GM18507 (cell line): ENCODE measurements at places on chromosomes 2 and 18.

- no peak for DNase-seq
Observed at GRCh38 chr2:1685957-1686783, 58.1 kb downstream of the PXDN start.

GRCh38 chr18:46250084-46250811 lies 146.1 kb downstream of the HAUS1 start:
- DNase-seq, result peak; percentile 54

DNA sequence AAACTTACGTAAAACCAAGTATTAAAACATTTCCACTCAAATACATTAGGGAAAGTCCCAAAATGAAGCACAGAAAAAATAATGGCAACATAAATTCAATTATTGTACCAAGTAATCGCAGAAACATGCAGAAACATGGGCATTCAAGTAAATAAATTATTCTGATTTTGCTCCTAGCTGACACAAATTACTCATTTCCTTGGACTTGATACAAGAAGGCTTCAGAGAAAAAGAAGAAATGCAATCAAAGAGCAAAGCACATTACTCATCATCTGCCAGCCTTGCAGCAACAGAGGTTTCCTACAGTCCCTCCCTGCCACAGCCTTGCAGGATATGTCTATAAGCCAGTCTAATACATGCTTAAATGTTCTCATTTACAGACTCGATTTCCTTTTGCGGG lies 439.8 kb upstream of the LYPD1 start:
- DNase-seq, result no peak

GRCh38 chr2:201363857-201364560 lies 6.9 kb upstream of the FLACC1 start:
- no peak for DNase-seq

GRCh38 chr2:64599469-64599868 lies 54.2 kb downstream of the SERTAD2 start:
- no peak for DNase-seq

DNA sequence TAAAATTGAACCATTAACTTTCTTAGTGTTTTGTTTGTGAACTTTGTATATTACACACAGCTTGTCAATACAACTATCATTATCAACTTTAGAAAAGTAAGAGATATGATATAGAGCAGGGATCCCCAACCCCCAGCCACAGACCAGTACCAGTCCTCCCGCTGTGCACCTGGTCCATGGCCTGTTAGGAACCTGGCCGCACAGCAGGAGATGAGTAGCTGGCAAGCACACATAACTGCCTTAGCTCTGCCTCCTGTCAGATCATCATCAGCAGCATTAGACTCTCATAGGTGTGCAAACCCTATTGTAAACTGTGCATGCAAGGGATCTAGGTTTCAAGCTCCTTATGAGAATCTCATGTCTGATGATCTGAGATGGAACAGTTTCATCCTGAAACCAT lies 491.0 kb upstream of the NXPH2 start:
- DNase-seq, result no peak
